ENCODE measurements at places on chromosomes 13 and 19.
A peak's percentile ranks its signal among the peaks of the same experiment; 100 is the strongest.

DNA sequence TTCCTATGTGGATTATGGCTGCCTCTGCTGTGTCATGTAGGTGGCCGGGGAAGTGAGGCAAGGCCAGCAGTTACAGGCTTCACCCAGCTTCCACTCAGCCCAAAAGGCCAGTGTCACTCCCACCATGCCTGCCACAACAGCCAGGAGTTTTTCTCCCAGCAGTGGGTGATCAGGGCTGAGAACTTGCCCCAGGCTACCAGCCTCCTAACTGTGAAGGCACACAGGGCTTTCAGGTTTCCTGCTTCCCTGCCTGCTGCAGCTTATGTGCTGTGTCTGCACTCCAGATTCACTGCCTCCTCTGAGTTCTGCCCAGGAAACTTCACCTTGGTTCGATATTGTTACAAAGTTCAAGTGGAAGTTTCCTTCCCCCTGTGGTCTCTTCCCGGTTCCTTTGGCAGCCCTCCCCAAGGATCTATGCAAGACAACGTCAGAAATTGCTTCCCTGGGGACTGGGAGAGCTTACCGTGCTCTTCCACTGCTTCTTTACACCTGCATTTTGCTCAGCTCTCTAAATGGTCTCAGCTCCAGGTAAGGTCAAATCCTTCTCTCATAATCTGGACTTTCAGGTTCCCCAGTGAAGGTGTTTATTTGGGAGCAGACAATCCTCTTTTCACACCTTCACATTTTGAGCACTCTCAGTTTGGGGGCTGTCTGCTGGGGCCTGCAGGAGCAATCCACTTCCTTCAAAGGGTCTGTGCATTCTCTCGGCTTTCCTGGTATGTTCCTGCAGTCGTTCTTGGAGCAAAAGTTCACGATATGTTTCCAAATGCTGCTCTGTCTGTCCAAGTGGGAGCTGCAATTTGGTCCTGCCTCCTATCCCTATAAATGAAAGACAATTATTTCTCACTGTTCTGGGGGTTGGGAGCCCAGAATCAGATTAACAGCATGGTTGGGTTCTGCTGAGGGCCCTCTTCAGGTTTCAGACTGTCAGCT, 1730.1 kb upstream of the PRR20A start:
- DNase-seq = peak; percentile 52

GRCh38 chr13:99326012-99326411, 18.8 kb upstream of the GPR183 start:
- no peak for DNase-seq

GRCh38 chr13:113110048-113110851, 4.7 kb downstream of the F7 start:
- DNase-seq = no peak

- DNase-seq = no peak
These were observed 121.5 kb downstream of the FGF14 start for GRCh38 chr13:102280366-102280765.

GRCh38 chr19:19817357-19817756, 4.2 kb downstream of the ZNF506 start:
- DNase-seq = no peak

Data from lower leg skin (tissue), 4 donors.